Renal pelvis (tissue), 12 donors: ENCODE measurements at places on chromosomes 5 and 9. TPM values are rescaled to one million over a fixed set of nuclear protein-coding genes. Genes with fewer than 3 reads are reported as not detected.

DNA sequence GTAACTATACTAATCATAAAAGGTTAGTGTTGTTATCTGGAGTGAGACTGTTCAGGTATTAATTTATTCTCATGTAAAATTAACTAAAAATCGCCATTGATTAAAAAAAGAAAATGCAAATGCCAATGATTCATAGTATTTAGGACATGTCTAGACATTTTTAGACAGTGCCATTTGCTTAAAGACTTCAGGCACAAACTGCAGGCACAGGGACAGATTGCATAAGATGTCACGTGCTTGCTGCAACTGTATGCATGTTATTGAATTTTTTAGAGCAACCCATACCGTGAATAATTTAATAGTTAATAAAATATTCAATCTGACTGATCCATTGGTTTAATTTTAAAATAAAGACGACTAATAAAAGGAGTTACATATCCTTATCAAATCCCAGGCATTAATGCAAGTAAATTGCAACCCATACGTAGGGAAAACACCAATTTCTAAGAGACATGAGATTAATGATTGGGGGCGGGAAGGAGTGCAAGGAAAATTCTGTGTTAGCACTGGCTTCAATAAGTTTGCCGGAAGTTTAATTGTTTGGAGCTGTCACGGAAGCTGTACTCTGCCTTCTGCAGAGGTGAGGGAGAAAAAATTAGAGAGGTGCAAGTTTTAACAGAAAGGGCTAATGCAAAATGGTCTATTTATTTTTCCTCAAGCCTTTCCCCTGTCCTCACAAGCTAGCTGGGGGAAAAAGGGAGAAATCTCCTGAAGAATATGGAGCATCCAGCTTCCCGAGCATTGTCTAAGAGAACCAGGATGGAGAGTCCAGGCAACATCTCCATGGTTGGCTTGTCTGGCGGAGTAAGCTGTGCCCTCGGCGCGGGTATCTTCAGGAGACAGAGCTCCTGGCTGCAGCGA is 2.9 kb downstream of the EDIL3 start:
- DNase-seq = no peak

SLC22A4 gene
- polyA plus RNA-seq = 5.0 TPM

DNA sequence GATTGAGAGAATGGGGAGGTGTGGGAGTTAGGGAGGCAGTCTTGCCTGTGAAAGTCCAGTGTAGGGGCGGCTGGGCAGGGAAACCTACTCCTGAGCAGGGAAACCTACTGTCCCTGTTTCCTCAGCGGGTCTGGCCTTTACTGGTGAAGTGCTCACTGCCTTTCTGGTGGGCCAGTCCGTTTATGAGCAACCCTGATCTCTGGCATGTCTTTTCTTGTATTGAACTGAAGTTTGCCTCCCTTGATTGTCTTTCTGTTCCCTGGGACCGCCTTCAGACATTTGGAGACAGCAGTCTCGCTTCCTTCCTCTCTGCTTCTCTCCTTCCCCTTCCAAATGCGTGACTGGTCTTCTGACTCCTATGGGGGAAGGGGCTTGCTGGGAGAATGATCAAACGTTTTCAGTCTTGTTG is 2.9 kb downstream of the SNX18 start:
- no peak for DNase-seq

SV2C gene
- polyA plus RNA-seq = 0.13 TPM

SIMC1 gene
- 21.1 TPM for polyA plus RNA-seq

DNA sequence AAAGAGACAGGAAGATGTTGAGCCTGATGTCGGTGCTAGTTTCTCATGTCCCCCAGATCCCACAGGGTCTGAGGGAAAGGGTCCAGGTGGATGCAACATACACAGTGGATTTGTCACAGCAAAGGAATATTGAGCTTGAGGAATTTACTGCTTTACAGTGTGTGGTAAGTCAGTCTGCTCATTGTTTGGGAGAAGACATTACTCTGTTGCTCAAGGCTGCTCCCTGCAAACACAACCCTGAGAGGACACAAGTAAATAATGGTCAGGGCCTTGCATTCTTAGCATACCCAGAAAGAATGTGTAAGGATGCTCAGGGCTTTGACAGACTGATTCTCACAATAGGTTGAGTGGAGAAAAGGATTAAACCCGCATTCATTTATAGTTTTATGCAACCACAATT is 7.3 kb upstream of the MAN2A1 start:
- DNase-seq = no peak
